ENCODE measurements at places on chromosomes 12 and 14.

DNA sequence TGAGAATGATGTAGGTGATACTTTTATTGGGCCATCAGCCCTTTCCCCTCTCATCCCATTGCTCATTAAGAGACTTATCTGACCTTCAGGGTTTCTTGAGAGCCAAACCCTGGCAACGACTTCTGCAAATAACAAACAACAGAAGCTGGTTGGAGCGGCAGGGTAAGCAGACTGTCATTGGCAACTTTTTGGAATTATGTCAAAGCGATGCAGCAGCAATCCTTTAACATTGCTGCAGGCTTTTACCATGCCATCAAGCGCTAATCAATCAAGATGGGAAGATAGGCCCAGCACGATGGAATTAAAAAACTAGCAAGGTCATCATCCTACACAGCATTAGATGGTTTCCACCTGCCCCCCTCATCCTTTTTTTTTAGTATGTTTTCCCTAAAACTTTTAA is 406.1 kb upstream of the PDE3A start:
- no peak for DNase-seq

DNA sequence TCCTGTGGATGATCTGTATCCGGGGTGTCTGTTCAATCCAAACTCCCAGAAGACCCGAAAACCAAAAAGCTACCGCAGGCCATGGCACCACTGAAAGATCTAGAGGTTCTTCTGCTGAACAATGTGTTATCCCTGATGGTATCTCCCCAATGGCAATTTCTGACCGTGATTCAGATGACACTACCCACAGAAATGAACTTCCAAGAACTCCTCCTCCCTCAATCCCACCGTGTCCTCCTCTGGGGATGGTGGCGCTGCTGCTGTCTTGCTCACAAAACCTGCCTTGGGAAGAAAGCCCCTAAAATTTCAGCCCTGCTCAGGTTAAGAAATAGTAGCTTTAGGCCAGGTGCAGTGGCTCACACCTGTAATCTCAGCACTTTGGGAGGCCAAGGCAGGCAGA is 7.8 kb downstream of the CRACR2A start:
- DNase-seq, result no peak

GRCh38 chr12:51219322-51219721 is 1.5 kb upstream of the POU6F1 start:
- no peak for DNase-seq

- no peak for DNase-seq
These were observed 7.6 kb downstream of the RASSF9 start for GRCh38 chr12:85828576-85828975.

GRCh38 chr12:120720234-120720986 is 5.2 kb upstream of the ACADS start:
- DNase-seq, result no peak

DNA sequence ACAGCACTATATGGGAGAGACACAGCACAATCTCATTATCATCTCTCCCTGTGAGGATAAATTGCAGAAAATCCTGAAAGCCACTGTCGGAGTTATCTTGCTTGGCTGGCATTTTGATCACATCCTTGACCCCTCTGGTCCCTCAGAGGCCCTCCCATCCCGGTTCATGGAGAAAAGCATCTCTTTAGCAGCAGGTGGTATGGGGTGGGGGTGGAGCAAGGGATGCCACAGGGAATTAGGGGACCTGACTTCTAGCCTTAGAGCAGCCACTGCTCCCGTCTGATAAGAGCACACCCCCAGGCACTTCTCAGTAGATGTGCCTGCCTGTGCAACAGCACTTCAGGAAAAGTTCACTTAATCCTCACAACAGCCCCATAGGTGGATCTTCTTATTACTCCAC is 38.6 kb downstream of the GRIN2B start:
- DNase-seq, result no peak

GRCh38 chr14:29410581-29410980 is 517.1 kb downstream of the PRKD1 start:
- DNase-seq, result no peak

DNA sequence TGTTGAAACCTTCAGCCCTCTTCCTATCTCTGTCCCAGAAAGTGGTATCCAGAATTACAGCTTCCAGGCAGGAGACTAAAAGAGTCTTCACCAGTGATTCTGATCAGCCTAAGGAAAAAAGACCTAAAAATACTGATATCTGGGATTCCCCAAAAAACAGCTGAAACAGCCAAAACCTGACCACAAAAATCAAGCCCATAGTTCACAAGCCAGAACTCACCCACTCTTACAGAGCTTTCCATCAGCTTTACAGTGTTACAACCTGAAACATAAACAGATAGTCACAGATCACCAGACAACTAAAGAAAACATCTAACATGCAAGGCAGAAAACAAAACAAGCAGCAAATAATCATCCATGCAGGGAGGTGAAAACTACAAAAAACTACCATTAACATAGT is 26.0 kb upstream of the TSPAN8 start:
- no peak for DNase-seq

DNA sequence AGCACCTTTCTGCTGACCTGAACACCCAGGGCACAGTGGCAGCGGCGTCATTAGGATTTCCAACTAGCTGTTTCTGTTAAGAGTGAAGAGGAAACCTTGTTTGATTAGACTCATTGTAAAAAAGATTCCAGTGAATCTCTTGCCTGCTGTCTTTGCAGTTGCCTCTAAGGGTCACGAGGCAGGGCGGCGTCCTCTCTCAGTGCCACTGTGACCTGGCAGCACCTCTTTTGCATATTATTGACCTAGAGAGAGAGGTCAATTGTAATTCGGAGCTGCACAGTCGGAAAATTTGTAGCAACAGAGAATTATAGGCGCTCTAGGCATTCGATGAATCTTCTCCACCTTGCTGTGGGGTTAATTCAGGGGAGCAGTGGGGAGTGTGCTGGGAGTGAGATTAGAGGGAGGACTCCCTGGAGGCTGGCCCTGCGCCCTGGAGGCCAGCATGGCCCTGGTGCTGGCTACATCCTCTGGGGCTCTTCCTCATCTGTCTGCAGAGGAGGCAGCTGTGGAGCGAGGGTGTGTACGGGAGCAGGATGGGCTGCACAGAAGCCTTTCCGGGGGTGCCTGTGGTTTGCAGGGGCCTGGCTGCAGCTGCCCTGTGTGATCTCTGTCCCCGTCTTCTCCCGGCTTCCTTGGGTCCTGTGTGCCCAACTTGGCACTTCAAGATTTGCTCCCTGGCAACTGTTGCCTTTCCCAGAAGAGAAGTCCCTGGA is 14.3 kb downstream of the PACS2 start:
- DNase-seq, result no peak

DNA sequence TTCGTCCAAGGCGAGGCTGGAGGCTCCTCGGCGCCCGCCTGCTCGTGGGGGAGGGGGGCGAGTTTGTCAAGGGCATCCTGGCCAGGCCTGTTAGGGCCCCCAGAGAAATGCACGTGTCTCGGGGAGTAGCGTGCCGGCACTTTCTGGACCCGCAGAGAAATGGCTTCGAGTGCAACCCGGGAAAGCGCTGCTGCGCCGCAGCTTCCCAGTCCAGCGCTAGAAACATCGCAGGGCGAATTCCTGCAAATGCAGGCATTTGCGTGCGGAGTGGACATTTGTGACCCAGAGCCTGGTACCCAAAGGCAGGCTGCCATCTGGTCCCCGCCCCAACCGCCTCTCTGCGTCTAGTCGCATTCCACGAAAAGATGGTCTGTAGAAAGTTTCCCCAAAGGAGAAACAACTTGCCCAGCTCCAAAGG is 756 bp downstream of the LGR5 start:
- DNase-seq, result no peak

DNA sequence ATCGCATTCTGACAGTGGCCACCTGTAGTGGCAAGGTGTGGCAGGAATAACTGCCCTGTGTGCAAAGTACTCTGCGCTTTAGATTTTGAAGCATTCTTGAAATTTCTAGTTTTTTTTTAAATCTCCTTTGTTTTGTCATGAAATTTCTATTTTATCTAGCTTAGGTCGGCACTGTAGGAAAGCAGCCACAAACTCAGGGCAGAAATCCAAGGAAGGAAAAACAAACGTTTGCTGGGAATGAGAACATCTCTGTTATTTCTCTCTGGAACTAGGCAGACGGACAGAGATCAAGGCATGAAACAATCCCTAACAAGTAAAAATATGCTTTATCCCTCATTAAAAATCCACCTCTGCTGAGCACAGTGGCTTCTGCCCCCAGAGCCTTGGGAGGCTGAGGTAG is 1.3 kb upstream of the NR2C1 start:
- no peak for DNase-seq

- no peak for DNase-seq
These were observed 76.7 kb downstream of the ANO6 start for GRCh38 chr12:45292486-45293195.

GRCh38 chr12:104462931-104463339 is 6.2 kb downstream of the CHST11 start:
- DNase-seq, result peak; percentile 89

- DNase-seq, result peak; percentile 46
These were observed 141.2 kb downstream of the MED13L start for GRCh38 chr12:116136340-116136739.

GRCh38 chr12:25195056-25195971 is at the start of the genes DNAI7 and ETFRF1:
DNAI7 (minus strand) TSS chr12:25195160; CDS start chr12:25195078, 82 bp downstream.
ETFRF1 (plus strand) TSS chr12:25195237; CDS start chr12:25203957, 8,720 bp downstream.
- peak; percentile 95 for DNase-seq

- DNase-seq, result no peak
These were observed 5.6 kb downstream of the HIP1R start for GRCh38 chr12:122840580-122841513.

GRCh38 chr12:80018119-80018518 is 81.2 kb upstream of the OTOGL start:
- DNase-seq, result no peak

DNA sequence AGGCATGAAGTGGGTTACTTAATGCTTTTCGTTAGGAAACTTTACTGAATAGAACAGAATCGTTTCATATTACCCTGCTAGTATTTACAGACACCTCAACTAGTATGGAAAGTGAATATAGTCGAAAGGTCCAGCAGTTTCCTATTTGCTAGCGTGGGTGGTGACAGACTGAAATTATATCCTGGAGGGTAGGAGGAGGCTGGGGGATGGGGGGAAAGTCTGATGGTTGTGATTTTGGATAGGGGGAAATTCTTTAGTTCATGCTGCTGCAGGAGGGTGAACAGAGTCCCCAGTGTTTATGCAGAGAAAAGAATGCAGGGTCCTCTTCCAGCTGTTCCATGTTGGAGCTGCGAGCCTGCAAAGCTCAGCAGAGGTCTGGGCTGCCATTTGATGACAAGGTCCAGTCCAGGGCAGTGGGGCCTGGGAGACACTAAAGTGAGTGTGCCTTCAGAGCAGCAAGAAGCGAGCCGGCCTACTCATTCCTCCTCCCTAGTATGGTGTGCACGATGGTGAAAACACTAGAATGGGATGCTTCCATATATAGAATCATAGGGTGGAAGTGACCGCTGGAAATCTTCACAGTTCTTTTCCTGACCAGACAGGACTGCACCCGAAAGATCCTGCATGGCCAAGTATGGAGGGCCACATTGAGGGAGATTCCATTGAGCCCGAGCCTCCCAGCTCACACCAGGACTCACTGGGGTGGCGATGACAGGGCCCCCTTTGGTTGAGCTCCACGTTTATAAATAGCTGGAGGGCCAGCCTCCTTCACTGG is 2.1 kb downstream of the SAMD4A start:
- no peak for DNase-seq

DNA sequence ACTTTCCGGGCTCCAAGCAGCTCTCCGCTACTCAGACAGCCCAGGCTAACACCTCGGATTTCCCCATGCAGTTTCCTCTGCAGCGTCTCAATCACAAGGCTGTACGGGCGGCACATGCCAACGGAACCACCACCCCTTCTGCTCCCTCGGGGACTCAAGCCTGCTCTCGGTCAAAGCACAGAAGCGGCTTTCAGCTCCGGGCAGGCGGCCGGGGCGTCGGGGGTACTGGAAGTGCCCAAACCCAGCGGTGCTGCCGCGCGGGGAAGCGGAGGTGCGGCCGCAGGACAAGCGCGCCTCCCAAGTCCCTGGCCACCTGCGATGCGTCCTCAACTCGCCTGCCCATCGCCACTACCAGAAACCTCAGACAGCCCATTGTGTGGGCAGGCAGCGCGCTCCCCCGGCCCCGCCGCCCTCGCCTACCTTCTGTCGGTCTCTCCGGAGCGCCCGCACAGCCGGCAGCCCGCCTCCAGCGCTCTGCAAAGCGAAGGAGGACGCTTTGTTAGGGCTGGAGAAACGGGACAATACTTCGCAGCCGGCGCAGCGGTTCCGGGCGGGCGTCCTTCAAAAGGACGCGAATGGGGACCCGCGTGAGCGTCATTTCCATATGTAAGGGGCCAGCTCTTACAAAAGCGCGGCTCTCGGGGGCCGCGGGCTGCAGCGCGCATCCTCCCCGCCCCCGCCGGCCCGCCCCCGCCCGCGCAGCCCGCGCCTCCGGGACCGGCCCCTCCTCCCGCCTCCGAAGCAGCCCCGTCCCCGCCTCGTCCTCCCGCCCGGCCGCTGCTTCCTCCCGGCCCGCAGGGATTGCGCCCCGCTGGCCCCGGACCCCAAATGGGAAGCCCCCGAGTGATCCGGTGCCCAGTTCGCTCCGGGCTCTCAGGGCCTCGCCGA is 674 bp downstream of the NIN start:
- peak; percentile 61 for DNase-seq

- DNase-seq, result peak; percentile 2
These were observed 24.3 kb upstream of the CHGA start for GRCh38 chr14:92898566-92899131.

DNA sequence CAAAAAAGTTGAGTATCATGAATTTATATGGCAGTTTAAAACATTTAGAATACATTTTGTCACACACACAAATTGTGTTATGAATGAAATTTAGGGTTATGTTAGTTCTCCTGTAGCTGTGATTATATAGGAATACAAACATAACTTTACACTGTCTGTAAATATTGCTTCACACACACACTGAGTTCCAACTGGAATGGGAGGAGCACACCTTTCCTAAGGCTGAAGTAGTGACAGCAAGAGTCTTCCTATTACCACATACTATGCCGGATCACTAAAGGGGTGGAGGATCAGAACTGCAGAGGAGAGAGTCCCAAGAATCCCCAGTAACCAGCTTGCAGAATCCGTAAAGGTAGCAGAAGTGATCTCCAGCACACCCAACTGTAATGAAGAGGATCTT is 63.7 kb downstream of the DNAI7 start:
- DNase-seq, result no peak

GRCh38 chr12:991350-992333 is 619 bp downstream of the ERC1 start:
- peak; percentile 26 for DNase-seq

DNA sequence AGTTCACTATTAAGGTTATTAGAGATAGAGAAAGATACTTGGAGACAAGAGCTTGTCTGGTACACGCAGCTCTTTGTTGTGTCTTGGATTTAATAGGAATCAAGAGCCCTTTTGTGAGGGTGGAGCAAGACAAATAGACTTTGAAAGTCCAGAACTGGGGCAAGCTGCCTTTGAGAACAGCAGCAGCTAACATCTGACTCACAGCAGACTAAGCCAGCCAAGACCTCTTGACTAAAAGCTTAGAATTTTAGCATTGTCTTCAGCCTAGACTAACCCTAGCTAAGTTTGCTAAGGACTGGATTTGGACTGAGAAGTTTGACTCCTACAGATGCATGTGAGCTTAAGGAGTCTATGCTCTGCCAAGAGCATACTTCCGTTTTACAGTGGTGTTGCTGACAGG is 201.9 kb upstream of the RBM19 start:
- DNase-seq, result no peak

- DNase-seq, result no peak
These were observed 17.7 kb downstream of the TBK1 start for GRCh38 chr12:64469455-64470142.

Measured in CD4-positive, alpha-beta T cell treated with Interleukin-4 for 4 hours (primary cell).